Astrocyte of the hippocampus (primary cell): ENCODE measurements at places on chromosomes 3 and 15.

GRCh38 chr15:26550880-26551279, 222.0 kb downstream of the GABRB3 start:
- no peak for DNase-seq

DNA sequence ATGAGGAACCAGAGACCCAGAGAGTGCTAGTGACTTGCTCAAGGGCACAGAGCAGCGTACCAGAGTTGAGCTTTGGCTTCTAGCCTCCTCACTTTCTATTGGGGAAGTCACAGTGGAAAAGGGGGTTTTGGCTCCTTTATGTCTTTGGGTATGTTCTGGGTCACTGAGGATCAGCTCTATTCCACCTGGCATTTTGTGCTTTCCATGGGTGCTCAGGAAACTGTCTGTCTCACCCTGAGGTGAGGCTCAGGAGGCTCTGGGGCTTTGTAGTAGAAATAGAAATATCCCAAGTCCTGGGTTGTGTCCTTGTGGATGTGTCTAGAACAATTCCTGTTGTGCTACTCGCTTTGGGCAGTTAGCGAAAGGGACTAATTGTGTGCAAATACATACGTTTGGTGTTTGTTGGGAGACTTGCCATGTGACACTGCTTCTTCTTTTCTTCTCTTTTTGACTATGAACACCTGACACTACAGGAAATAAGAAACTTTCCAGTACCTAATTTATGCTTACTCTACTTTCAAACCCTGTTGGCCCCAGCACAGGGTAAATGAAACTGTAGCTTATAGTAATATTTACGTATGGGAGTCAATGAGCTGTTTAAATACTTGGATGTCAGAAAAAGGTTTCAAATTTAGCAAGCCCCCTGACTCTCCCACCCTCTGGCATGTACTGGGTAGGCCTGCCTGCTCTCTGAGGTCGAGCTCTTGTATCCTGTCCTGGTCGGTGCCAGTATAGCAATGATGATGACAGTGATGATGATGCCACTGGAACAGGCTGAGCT, 35.6 kb downstream of the SMAD3 start:
- DNase-seq: no peak

DNA sequence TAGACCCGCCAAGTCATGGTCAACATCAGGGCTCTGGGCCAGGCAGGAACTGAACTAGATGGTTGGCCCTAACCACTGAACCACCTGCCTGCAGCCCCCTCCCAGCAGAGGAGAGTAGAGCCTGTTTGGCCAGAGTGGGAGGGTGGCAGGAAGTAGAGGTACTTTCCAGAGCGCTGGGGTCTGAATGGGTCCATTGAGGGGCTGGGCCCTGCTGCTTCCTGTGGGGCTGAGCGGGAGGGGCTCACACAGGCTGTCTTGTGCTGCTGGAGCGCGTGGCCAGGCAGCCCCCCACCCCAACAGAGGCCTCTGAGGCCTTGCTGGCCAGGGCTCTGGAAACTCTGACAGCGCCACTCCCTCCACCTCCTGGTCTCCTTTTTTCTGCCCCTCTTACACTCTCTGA, 17.4 kb downstream of the CSPG4 start:
- no peak for DNase-seq

- peak; percentile 37 for DNase-seq
Measured at GRCh38 chr15:51884517-51885236, 55.2 kb downstream of the TMOD3 start.

DNA sequence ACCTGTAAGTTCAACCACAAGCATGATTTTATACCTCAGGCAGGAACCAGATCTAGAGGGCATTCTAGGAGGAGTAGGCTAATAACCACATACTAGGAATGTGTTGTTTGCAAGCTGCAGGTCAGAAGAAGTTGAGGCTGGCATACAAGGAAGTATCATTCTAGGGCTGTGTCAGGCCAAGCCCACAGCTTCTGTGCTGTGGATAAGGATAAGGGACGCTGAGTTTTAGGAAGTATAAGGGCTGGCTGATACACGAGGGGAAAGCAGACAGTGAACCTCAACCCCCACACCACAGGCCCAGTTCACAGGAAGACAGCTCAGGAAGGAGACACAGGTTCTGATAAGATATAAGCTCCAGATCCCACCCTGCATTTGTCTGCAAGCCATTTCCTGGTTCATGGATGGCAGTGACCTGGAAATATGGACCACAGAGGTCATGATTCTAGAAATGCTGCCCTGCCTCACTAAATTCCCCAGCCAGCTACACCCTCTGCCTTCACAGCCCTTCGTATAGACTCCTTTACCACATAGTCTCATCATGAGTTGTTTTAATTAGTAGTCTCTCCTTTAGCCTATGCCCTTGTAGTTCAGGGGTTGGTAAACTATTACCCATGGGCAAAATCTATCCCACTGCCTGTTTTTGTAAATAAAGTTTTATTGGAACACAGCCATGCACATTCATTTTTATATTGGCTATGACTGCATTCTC, 260.7 kb downstream of the OPA1 start:
- peak; percentile 42 for DNase-seq
